ENCODE measurements at places on chromosomes 6 and 20. TPM values are rescaled to one million over a fixed set of nuclear protein-coding genes. Genes with fewer than 3 reads are reported as not detected.

TRAPPC3L gene
- not detected for total RNA-seq

TNXB gene
- 35.8 TPM for total RNA-seq

BCAS1 gene
- not detected for total RNA-seq

DOP1A gene
- total RNA-seq = 6.6 TPM

MATN4 gene
- not detected for total RNA-seq

COMMD7 gene
- total RNA-seq = 11.8 TPM

LAMA2 gene
- 573 TPM for total RNA-seq

Data from cardiac ventricle fibroblast (primary cell).